ENCODE measurements at places on chromosomes 6 and 20. TPM values are rescaled to one million over a fixed set of nuclear protein-coding genes. Genes with fewer than 3 reads are reported as not detected.

C2 gene
- 1.1 TPM for total RNA-seq

PBOV1 gene
- total RNA-seq, result not detected

BACH2 gene
- 3.9 TPM for total RNA-seq

CGA gene
- total RNA-seq, result not detected

DUSP15 gene
- 0.45 TPM for total RNA-seq

PRND gene
- not detected for total RNA-seq

CDH4 gene
- total RNA-seq, result 6.5 TPM

TRIM31 gene
- not detected for total RNA-seq

TRIM15 gene
- total RNA-seq, result not detected

TBXT gene
- not detected for total RNA-seq

RAD21L1 gene
- not detected for total RNA-seq

DTD1 gene
- total RNA-seq, result 89.0 TPM

HINT3 gene
- total RNA-seq, result 19.5 TPM

TMC2 gene
- total RNA-seq, result not detected

SLC2A4RG gene
- total RNA-seq, result 58.0 TPM

PNLDC1 gene
- 0.06 TPM for total RNA-seq

PRL gene
- not detected for total RNA-seq

EDN1 gene
- total RNA-seq, result 2.9 TPM

ZFP64 gene
- 23.1 TPM for total RNA-seq

TMEM181 gene
- total RNA-seq, result 27.3 TPM

AURKA gene
- 144 TPM for total RNA-seq

SYCP2L gene
- total RNA-seq, result 12.5 TPM

RNF114 gene
- total RNA-seq, result 105 TPM

JPH2 gene
- not detected for total RNA-seq

CTCFL gene
- total RNA-seq, result 0.34 TPM

TUBB1 gene
- not detected for total RNA-seq

NHLRC1 gene
- not detected for total RNA-seq

SLPI gene
- not detected for total RNA-seq

PRRC2A gene
- total RNA-seq, result 55.5 TPM

CGAS gene
- total RNA-seq, result 0.90 TPM

PSORS1C1 gene
- not detected for total RNA-seq

EHMT2 gene
- total RNA-seq, result 189 TPM

SLC22A7 gene
- total RNA-seq, result not detected

FGD2 gene
- 0.06 TPM for total RNA-seq

CDSN gene
- total RNA-seq, result not detected

SLC32A1 gene
- total RNA-seq, result 0.04 TPM

FAM83B gene
- total RNA-seq, result 5.3 TPM

GRM1 gene
- total RNA-seq, result 0.79 TPM

FERMT1 gene
- total RNA-seq, result 1.3 TPM

All from neural progenitor cell (in vitro differentiated cells).